ENCODE measurements at places on chromosomes 3 and 15. TPM values are rescaled to one million over a fixed set of nuclear protein-coding genes. Genes with fewer than 3 reads are reported as not detected.

The SNX1 gene
- 55.0 TPM for total RNA-seq

The LSAMP gene
- total RNA-seq: 10.7 TPM

The ZNF860 gene
- total RNA-seq: 1.2 TPM

The COL8A1 gene
- 24.3 TPM for total RNA-seq

The AGBL1 gene
- total RNA-seq: not detected

The LDHAL6B gene
- total RNA-seq: not detected

The RFTN1 gene
- total RNA-seq: 47.7 TPM

The PPIP5K1 gene
- total RNA-seq: 12.1 TPM

The MYL3 gene
- not detected for total RNA-seq

The FNDC3B gene
- total RNA-seq: 53.0 TPM

The FRMD5 gene
- 16.3 TPM for total RNA-seq

The SCN11A gene
- total RNA-seq: 0.25 TPM

The IL17RC gene
- 47.9 TPM for total RNA-seq

The GALNT15 gene
- 10.9 TPM for total RNA-seq

The DYNC1LI1 gene
- 84.3 TPM for total RNA-seq

The SEMA3F gene
- total RNA-seq: 0.74 TPM

The HRG gene
- total RNA-seq: not detected

The ZBTB38 gene
- total RNA-seq: 267 TPM

The CYP11A1 gene
- total RNA-seq: 0.33 TPM

The PP2D1 gene
- total RNA-seq: not detected
